ENCODE measurements at places on chromosomes 5 and 9.
A peak's percentile ranks its signal among the peaks of the same experiment; 100 is the strongest.

- DNase-seq: peak; percentile 69
These were observed 103.8 kb upstream of the ZNF618 start for GRCh38 chr9:113772121-113772810.

GRCh38 chr5:16644301-16644889 lies 27.6 kb upstream of the RETREG1 start:
- no peak for DNase-seq

- no peak for DNase-seq
These were observed 213.5 kb downstream of the GLIS3 start for GRCh38 chr9:4086119-4087090.

- DNase-seq: peak; percentile 11
These were observed 456.4 kb downstream of the NFIB start for GRCh38 chr9:13857521-13857920.

GRCh38 chr5:1100664-1101574 lies 10.9 kb downstream of the SLC12A7 start:
- no peak for DNase-seq

DNA sequence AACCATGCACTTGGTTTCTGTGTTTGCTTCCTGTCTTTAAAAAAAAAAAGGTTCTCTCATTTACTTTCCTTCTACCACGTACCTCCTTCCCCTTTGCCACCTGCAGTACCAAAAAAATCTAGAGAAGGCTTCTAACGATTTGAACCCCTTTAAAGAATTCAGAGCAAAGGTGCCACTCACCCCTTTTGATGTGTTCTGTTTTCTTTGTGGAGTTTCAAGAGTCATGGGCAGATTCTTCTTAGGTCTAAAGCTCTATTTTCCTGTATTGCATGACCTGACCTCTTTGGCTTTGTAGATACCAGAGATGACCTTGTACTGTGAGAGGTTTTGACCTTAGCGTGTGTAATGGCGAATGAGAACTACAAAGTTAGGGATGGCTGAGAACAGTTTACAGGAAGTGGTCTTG lies 29.0 kb downstream of the TXNDC8 start:
- DNase-seq: no peak

- DNase-seq: no peak
These were observed 81.4 kb downstream of the ZNF608 start for GRCh38 chr5:124665035-124665434.

- no peak for DNase-seq
These were observed 185.4 kb downstream of the GABBR2 start for GRCh38 chr9:98523231-98523901.

DNA sequence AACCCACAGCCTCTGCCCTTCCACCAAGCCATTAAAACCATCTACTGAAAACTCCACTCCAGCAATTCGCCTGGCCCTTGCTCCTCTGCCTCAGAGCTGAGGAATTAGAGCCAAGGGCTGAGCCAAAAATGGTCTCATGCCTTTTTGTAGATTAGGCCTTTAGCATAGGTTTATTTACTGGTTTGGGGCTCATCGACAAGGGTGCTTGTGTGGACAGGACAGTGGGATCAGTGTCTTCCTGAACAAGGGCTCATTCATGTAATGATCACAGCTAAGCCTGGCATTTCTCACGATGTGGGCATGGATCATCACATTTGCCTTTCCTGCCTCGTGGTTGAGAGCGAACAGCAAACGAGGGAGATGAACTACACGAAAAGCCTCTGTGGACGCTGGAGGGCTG lies 59.2 kb upstream of the PHF24 start:
- DNase-seq: no peak

GRCh38 chr5:39443911-39444310 lies 19.1 kb upstream of the DAB2 start:
- no peak for DNase-seq

DNA sequence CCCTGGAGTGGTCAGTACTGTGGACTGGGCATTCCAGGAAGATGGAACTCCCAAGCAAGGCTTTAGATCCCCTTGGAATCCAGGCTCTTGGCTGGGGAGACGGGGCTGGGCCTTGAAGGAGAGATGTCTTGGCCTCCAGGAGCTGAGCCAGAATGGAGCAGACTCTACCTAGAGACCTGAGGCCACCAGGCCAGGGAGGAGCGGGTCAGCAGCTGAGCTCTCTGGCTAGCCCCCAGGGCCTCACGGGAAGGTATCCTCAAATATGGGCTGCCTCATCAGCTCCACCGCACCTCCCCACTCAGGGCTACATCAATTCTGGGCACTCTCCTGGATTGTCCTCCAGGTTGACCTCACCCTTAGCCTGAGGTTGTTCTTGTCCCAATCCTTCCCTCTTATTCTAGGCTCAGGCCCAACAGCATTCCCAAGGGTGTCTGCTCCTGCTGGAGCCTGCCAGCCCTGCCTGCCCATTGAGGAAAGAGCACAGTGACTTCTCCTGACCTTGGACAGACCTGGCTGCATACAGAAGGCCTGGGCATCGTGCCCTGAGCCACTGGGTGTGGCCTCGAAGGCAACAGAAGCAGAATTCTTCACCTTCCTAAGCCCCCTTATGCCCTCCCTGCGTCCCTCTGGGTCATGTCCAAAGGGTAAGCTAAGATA lies 3.0 kb upstream of the PDLIM4 start:
- DNase-seq: peak; percentile 44

GRCh38 chr9:33130961-33131789 lies 36.0 kb downstream of the B4GALT1 start:
- DNase-seq: no peak

GRCh38 chr5:164650427-164650826 lies 1145.0 kb downstream of the MAT2B start:
- no peak for DNase-seq

DNA sequence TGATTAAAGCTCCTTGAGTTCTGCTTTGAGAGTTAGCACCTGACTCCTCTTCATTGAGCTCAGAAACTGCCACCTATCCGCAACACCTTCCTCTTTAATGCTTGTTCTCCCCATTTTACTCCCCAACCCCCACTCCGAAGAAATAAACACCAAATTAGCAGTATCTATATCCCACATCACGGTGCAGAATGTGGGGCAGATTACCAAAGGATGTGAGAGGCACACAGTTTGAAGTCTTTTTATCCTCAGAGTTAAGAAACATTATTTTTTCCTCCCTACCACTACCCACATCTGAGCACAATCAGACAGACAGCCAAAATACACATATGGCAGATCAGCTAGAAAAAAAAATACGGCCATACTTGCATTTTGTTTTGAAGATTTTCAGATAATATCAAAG lies 26.1 kb upstream of the IL7R start:
- DNase-seq: no peak

DNA sequence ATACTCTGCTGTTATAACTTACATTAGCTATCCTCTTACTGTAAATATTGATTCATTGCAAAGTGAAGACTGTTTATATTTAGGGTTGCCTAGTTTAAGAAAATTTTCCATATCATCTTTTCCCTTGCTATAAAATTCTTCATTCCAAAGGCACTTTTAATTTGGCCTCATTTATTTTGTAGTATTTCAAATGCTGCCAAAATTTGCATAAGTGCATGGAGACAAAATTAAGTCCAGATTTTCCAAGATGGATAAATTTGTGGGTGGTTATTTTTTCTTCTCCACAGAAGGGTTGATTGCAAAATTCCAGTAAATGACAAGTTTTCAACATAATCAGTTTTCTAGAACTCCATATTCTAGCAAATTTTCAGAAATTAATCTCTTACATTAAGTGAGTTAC lies 141.5 kb upstream of the MTAP start:
- peak; percentile 91 for DNase-seq

DNA sequence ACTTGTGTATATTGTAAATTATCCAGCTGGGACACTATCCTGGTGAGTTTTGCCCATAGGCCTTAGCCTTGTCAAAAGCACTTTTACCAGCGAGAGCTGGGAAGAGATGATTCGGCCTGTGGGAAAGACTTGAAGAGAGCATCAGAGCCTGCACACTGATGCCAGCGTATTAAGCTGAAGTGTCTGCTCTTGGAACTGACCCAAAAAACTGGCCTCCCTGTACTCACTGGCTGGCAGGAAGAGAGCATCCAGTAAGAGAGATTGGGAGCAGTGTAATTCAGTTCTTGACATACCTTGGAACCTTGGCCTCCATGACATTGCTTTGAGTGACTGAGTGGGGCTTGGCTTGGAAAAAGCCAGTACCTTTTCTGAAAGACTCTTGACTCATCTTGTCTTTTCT lies 73.7 kb downstream of the ZNF462 start:
- DNase-seq: no peak

GRCh38 chr9:125649826-125650225 lies 57.2 kb downstream of the MAPKAP1 start:
- no peak for DNase-seq

- DNase-seq: no peak
These were observed 180.5 kb downstream of the RAB3C start for GRCh38 chr5:58763390-58763789.

DNA sequence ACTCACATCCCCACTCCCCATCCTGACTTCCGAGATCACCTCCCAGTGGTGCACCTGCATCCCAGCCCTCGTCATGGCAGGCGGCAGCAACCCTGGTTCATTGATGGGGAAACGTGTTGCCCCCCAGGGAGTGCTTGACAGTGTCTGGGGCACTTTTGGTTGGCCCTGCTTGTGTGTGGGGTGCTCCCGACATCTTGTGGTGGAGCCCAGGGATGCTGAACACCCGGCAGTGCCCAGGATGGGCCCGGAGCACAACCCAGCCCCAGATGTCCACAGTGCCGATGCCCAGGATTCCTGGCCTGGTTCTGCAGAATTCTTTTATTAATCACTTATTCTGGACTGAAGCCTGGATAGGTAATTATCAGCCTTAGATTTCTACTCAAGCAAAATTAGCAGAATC lies 3.7 kb downstream of the MRPL36 start:
- DNase-seq: no peak

GRCh38 chr5:107403228-107403953 lies 267.3 kb downstream of the EFNA5 start:
- no peak for DNase-seq

- DNase-seq: no peak
These were observed 265.0 kb upstream of the IRX4 start for GRCh38 chr5:2147504-2148311.

GRCh38 chr5:33888587-33888986 lies 3.2 kb downstream of the ADAMTS12 start:
- peak; percentile 69 for DNase-seq

GRCh38 chr9:107496976-107497375 lies 7.4 kb upstream of the KLF4 start:
- no peak for DNase-seq

GRCh38 chr5:45410304-45410995 lies 285.7 kb downstream of the HCN1 start:
- DNase-seq: no peak

- DNase-seq: peak; percentile 56
These were observed 166.1 kb downstream of the SLC28A3 start for GRCh38 chr9:84174486-84174885.

GRCh38 chr5:171931163-171931562 lies 75.3 kb downstream of the FBXW11 start:
- DNase-seq: no peak

DNA sequence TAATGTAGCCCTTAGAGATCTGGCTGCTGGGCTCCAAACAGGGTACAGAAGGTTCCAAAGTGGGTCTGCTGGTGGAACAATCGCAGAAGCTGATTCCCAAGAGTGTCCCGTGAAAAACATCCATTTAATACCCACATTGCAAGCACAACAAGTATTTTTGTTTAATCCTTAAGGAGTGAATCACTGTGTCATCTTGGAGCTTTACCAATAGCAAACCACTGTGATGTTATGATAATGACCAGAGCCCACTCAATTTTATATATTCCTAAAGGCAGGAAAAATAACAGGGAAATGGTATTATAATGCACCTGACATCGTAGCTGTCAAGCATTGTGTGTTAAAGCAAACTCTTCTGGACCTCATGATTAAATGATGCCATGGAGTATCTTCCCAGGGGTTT lies 291.9 kb downstream of the FBXL7 start:
- peak; percentile 14 for DNase-seq

GRCh38 chr5:127406326-127407121 lies 110.9 kb upstream of the PRRC1 start:
- no peak for DNase-seq

DNA sequence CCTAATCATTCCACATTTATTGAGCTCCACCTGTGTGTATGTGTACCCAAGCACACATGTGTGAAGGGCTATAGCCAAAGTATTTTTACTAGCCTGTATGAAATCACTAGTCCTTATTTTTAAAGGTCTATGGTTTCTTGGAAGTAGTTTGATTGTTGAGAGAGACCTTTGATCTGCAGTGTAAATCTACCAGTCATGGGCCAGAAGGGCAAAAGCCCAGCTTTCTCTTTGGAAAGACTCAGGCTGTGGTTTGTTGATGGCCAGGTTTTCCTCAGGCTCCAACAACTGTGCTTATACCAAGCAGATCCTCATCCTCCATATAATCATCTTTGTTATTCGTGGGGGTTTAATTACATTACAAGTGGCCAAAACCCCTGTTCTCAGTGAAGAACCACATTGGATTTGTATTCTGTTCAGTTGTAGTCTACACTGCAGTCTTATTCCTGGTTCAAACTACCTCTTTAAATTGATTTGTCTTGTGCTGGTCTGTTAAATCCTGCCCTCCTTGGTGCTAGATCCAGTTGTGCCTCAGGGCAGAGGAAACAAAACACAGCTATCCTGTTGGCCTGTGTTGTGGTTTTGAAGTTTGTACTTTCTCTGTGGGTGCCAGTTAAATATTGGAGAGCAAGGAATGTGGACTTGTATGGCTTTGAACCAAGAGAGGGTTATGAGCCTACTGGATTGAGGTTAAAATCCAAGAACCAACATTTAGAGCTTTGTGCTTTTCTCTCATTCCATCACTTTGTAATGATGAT lies 13.3 kb downstream of the CDC26 start:
- DNase-seq: peak; percentile 1

DNA sequence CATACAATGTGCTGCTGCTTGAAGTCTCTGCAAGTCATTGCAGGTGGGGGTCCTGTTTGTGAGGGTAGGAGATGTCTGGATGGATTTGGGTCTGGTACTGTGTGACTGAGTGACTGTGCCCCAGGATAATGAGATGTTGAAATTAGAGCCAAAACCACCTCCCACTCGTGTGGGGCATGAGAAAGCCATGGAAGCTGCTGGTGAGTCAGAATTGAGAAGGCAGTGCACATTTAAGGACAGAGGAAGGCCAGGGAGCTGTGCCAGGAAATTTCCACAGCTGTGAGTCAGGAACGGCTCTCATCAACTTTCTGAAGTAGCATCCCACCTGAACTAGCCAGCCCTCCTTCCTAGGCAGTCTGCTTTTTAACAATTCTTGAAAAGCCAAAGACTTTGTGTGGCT lies 229.8 kb downstream of the DRD1 start:
- peak; percentile 54 for DNase-seq
